NT2/D1 (cell line): ENCODE measurements at places on chromosomes 3 and 15.
A peak's percentile ranks its signal among the peaks of the same experiment; 100 is the strongest.

DNA sequence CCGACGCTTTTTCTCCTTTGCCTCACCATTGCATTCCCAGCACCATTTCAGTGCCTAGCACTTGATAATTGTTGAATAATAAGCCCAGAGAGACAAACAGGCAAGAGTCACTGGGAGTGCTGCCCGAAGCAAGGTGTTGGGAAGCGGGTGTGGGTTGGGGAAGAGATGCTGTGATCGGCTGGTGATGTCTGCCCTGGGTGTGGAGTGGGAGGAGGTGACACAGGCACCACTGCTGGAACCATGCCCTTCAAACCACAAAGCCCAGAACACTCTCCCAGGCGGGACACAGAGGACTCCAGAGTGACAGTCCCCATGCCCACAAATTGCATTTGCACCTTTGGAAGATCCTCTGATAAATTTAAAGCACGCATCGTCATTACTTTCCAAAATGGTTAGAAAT is 148.2 kb downstream of the CHSY1 start:
- DNase-seq = no peak

DNA sequence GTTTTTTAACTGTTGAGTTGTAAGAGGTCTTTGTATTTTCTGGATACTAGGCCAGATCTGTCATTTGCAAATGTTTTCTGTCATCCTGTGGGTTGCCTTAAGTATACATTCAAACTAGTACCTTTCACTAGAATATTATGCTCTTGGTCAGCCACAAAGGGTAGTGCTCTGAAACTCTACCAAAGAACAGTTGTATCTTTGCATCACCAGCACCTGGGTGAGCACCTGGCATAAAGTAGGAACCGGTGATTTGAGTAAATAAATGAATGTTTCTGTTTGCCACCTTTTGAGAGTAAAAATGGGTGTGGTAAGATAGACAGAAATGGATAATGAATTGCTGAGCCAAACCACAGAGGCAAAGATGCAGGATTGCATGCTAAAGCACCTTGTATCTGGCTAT is 98.7 kb downstream of the SLCO3A1 start:
- no peak for DNase-seq

DNA sequence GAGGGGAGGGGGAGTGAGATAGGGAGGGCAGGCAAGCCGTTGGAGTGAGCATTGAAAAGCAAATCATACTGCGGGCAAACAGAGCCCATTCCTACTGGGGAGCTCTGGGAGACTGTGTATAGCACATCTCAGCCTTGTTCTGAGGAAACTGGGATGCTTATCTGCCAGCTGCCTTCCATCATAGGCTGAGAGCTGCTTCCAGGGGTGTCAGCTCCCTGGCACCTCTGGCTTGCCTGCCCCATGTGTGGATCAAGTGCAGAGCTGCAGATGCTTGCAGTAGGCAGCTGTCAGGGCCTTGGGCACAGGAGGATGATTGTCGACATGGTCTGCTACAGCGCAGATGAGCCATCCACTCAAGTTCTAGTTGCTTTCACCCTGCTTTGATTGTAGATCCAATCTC is 86.8 kb downstream of the CHRNA7 start:
- DNase-seq = no peak

DNA sequence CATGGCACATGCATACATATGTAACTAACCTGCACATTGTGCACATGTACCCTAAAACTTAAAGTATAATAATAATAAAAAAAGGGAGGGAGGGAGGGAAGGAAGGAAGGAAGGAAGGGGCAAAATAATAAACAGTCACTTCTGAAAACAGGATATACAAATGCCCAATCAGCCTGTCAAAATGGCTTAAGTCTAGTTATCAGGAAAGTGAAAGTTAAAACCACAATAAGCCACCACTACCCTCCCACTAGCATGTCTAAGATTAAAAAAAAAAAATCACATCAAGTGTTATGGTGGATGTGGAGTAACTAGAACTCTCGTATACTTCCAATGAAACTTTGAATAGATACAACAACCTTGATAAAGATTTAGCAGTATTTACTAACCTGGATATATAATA is 145.6 kb upstream of the GMNC start:
- DNase-seq = no peak

DNA sequence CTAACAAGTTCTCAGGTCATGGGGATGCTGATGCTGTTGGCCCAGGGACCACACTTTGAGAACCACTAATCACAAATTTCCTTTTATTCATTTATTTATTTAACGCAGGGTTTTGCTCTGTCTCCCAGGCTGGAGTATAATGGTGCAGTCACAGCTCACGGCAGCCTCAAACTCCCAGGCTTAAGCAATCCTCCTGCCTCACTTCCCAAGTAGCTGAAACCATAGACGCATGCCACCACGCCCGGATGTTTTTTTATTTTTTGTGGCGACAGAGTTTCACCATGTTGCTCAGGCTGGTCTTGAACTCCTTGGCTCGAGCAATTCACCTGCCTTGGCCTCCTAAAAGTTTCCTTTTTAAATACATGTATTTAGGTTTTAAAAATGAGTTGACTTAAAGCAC is 20.7 kb upstream of the ISLR2 start:
- no peak for DNase-seq

DNA sequence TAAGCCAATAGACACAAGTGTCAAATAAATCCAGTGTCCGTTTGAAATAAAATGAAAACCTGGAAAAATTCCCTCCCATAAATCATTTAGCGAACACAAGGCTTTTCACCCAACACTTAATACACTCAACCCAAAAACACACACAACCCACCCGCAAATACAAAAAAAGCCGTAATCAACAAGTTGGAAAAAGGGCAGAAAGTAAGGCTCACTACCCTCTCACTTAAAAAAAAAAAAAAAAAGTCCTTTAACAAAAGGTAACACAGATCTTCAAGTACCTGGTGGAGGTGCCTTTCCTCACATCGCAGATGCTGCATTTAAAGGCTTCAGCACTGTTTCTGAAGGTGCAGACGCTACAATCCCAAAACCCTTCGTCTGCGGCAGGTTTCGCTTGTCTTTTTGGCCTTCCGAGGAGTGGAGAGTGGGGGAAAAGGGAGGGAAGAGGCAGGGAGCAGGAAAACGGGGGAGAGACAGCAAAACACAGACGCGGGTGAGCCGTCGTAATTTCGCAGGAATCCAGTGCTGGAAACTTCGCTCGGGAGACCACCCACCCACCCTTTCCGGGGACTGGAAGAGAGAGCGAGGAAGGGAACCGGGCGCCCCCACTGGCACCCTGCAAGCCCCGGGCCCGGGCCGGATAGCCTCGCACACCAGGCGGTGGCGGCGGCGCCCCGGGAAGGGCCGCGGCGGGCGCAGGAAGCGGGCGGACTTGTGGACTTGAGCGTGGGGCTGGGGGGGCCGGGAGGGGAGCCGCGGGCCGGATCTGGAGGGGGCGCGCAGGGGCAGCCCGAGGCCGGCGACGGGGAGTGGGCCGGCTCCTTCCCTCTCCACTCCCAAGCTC is 401.8 kb downstream of the SHQ1 start:
- DNase-seq = peak; percentile 22

- DNase-seq = no peak
Observed at GRCh38 chr3:187044867-187045552, 94.3 kb downstream of the RPL39L start.

DNA sequence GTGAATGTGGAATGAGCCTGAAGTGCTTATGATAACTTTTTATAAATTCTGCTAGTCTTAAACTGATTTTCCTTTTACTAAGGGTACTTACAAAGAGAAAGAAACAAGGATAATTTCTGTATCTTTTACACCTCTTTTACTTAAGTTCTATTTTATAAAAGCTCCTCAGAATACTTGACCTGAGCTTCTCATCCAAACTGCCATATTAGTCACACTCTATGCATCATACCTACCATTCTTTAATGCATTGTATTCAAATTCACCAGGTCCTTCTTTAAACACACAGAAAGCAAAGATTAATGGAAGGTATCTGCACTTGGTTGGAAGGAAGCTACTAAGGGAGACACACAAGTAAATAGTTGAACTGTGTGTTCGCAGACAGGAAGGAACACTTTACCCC is 1.6 kb upstream of the TOPAZ1 start:
- DNase-seq = no peak

GRCh38 chr15:101525087-101525669 is 35.7 kb upstream of the PCSK6 start:
- no peak for DNase-seq

- DNase-seq = no peak
Observed at GRCh38 chr15:85693277-85693676, 101.4 kb downstream of the KLHL25 start.

- no peak for DNase-seq
Observed at GRCh38 chr15:34301058-34301457, 36.5 kb downstream of the SLC12A6 start.

GRCh38 chr3:183654727-183655126 is 19.3 kb downstream of the KLHL24 start:
- DNase-seq = no peak

GRCh38 chr3:119402791-119403190 is 60.6 kb downstream of the TMEM39A start:
- DNase-seq = no peak

DNA sequence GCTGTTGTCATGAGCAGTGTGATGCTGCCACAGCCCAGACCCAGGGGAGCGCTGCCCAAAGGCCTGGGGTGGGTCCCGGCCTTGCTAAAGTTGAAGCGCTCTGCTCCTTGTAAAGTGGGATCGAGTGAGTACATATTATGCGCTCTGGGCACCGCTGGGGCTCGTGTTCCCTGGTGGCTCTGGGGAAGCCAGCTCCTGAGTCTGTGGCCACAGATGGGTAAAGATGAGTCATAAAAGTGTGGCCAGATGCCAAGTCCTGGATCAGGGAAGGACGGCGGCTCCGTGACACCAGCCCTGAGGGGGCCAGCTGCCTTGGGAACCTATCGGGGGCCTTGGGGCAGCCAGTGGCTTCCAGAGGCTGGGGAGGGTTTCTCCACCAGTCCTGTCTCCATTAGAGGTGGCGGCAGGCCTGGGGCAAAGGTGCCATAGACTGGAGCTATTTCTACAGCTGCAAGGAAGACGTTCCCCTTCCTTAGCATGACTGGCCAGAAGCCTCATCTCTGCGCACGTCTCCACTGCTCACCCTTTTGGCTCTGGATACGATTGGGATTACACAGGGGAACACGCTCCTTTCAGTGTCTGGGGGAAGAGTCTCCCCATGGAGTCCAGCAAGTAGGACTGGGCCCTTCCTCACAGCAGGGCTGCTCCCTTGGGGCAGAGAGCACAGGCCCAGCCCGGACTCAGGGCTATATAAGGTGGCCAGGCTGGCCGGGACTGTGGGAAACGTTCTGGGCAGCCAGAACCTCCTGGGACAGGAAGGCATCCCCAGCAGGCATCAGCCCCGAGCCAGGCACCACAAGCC is 1.2 kb upstream of the ITIH4 start:
- DNase-seq = no peak

DNA sequence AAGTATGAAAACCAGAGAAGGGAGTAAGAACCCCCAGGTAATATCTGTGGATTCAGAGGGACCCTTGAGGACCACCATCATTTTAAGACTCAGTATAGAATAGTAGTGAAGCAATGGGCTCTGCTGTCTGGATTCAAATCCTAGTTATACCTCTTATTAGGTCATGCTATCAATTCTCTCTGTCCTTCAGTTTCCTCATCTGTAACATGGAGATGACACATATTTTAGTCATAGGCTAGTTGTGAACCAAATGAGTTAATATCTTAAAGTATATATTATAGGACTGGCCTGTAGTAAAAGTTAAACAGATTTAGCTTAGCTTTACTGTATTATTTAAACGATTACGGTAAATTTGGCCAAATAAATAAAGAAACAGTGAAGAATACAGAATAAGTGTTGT is 177.3 kb upstream of the GOLIM4 start:
- DNase-seq = no peak

DNA sequence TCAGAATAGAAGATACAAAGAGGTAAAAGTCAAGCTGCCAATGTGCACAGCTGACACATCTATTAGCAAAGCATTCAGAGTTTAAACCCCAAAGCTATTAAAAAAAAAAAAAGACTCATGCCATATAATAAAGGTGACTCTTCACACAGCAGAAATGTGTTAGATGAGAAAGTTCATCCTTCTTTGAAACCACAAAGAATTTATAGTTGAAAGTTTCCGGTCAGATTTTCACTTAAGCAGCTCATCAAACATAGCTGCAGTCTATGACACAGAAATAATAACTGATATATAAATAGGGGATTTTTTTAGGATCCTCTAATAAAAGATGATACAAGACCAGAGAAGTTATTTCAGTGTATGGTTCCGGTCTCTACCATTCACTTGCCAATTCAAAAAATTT is 76.6 kb downstream of the WWTR1 start:
- DNase-seq = no peak

DNA sequence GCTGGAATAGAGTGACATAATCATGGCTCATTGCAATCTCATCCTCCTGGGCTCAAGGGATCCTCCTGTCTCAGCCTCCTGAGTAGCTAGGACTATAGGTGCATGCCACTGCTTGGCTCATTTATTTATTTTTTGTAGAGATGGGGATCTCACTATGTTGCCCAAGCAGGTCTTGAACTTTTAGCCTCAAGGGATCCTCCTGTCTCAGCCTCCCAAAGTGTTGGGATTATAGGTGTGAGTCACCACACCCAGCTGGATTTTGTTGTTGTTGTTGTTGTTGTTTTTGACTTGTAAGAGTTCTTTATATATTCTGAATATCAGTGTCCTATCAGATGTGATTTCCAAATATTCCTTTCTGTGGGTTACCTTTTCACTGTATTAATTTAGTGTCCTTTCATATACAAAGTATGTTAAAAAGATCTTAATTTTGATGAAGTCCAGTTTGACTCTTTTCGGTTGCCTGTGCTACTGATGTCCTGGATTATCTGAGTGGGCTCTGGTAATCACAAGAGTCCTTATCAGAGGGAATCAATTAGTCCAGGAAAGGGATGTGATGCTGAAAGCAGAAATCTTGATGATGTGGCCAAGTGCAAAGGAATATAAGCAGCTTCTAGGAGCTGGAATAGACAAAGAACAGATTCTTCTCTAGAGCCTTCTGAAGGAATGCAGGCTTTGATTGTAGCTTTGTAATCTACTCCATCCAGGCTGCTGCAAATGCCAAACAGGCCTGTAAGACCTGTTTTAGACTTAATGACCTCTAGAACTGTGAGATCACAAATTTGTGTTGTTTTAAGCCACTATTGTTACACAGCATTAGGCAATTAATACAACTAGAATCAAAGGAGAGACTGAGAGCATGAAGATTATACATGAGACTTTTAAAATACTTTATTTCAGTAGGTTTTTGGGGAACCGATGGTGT is 30.2 kb downstream of the NCK1 start:
- DNase-seq = no peak

DNA sequence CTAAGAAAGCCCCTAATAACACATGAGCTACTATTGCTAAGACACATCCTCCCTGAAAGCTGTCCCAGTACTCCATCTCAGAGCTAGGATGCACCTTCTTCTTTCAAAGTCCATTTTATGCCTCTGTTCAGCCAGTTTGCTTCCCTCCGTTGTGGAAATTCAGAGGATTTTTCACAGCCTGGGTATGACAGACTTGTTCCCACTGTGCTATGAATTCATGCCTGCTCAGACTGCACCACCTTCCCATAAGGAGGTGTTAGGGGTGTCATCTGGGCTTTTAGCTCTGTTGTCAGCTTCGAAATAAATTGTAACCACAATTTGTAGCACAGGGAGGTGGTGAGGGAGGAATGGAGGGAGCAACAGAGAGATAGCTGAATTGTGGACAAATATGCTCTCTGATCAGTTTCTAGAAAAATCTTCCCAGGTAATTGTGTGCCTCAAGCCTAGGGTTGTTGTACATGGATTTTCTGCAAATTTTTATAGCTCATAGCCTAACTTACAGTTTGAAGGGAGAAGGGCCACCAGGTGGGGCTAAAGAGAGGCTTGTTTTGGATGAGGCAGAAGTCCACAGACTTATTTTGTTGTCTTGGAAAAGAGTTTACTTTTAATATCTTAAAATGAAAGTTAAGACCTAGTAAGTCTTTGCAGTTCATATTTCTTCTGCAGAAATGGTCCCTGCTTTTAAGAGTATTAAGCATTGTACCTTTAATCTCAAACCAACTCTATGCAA is 462.0 kb downstream of the PDCD6IP start:
- DNase-seq = peak; percentile 43
